ENCODE measurements at places on chromosomes 5 and 9. TPM values are rescaled to one million over a fixed set of nuclear protein-coding genes. Genes with fewer than 3 reads are reported as not detected.

PRLR gene
- not detected for total RNA-seq

FBP1 gene
- total RNA-seq, result 0.44 TPM

HINT2 gene
- 2.6 TPM for total RNA-seq

ADAMTS16 gene
- total RNA-seq, result not detected

WDR31 gene
- total RNA-seq, result 0.20 TPM

OCLN gene
- total RNA-seq, result 1.3 TPM

CYFIP2 gene
- total RNA-seq, result 8.7 TPM

MYOZ3 gene
- total RNA-seq, result 0.22 TPM

P4HA2 gene
- 35.1 TPM for total RNA-seq

MUSK gene
- total RNA-seq, result not detected

TRIM7 gene
- 0.99 TPM for total RNA-seq

ANP32B gene
- total RNA-seq, result 6.3 TPM

OBP2B gene
- total RNA-seq, result not detected

TAF1L gene
- under 0.01 TPM for total RNA-seq

MPDZ gene
- total RNA-seq, result 55.8 TPM

MRPL41 gene
- 72.4 TPM for total RNA-seq

SPATA31E1 gene
- not detected for total RNA-seq

ST8SIA4 gene
- 3.0 TPM for total RNA-seq

GMCL2 gene
- total RNA-seq, result not detected

All from lung microvascular endothelial cell (primary cell).